ENCODE measurements at places on chromosomes 1 and 21.

GRCh38 chr21:42495765-42496119 lies 282 bp downstream of the RSPH1 start:
- no peak for DNase-seq

- DNase-seq = no peak
Observed at GRCh38 chr1:211335522-211336157, 9.0 kb downstream of the TRAF5 start.

DNA sequence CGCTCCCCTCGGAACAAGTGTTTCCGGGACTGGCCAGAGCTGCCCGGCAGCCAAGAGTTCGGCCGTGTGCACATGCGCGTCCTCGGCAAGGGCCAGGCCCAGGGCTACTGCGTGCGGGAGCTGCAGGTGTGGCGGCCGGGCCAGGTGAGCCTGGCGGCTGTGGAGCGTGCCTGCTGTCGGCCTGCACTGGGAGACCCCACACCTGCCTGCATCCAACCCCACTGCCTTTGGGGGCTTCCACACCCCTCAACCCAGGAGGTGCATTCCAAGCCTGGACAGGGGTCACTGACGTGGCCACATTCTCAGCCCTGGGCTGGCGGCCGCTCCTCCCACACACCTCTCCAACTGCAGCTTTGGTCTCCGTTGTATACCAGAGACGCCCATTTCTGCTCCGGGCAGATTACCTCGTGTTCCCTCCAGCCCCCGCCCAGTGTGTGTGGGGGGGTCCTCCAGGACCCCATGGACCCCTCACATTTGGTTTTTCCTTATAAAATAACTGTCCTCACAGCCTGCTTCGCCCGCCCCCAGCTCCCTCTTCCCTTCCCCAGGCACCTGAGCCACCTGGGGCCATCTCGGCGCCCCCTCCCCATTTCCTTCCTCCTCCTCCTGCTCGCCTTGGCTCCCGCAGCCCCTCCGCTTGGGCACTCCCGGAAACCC lies 6.1 kb downstream of the RNF223 start:
- no peak for DNase-seq

DNA sequence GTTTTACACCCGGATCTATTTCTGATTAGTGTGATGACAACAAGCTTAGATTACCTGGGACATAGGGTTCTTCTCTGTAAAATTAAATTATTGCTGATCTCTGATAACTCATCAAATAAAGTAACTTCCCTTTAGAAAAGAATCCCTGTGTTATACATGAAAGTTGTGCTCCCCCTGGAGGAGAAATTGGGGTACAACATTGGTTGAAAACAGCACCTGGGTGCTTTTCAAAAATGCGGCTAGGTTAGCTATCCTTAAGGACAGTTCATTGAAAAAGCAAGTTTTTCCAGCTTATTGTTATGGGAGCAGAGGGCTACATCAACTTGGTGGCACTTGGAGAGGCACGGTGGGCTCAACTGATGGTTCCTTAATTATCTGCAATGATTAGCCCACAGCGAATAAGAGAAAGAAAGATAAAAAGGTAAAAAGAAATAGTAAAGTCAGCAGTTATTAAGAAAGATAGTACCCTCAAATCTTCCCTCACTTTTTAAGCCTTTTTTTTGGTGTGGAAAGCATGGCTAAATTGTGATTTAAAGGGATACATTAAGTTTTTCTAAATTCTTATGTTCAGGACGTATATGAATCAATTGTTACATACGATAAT lies 97.8 kb downstream of the FMN2 start:
- no peak for DNase-seq

Measured in prostate gland (tissue), 2 donors.